ENCODE measurements at places on chromosomes 3 and 15.
A peak's percentile ranks its signal among the peaks of the same experiment; 100 is the strongest.

DNA sequence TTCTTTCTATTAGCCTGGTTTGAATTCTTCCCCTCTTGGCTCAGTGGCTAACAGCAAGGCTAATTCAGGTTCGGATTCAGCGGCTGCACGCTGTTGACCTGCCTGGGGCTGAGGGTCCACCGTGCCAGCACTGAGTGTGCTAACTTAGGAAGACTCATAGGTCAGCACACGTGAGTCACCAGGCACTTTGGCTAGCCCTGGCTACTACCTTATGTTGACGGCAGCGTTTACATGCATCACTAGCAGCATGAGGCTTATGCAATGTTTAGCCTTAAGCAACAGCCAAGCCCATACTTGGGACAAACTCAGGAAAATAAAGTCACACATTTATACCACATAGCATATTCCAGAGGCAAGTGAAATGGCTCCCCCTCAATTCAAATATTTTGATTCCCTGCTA is 137.7 kb downstream of the RAB11A start:
- no peak for DNase-seq

DNA sequence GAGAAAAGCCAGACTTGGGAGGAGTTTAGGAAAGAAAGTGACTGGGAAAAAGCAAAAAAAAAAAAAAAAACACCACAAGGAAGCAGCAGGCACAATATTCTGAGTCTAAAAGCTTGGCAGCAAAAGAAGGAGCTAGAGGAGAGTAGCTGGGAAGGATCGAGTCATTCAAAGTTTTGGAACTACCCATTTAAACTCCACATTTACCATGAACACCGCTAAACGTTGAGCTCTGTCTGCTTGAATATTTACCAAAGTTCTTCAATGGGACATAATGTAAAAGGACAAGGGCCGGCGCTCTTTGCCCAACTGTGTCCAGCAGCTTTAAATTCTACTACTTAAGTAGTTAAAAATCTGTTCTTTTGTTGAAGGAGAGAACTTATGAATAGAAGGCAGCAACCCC is 481.9 kb downstream of the FOXP1 start:
- no peak for DNase-seq

GRCh38 chr3:129104051-129104450 is 17.6 kb downstream of the RAB43 start:
- no peak for DNase-seq

DNA sequence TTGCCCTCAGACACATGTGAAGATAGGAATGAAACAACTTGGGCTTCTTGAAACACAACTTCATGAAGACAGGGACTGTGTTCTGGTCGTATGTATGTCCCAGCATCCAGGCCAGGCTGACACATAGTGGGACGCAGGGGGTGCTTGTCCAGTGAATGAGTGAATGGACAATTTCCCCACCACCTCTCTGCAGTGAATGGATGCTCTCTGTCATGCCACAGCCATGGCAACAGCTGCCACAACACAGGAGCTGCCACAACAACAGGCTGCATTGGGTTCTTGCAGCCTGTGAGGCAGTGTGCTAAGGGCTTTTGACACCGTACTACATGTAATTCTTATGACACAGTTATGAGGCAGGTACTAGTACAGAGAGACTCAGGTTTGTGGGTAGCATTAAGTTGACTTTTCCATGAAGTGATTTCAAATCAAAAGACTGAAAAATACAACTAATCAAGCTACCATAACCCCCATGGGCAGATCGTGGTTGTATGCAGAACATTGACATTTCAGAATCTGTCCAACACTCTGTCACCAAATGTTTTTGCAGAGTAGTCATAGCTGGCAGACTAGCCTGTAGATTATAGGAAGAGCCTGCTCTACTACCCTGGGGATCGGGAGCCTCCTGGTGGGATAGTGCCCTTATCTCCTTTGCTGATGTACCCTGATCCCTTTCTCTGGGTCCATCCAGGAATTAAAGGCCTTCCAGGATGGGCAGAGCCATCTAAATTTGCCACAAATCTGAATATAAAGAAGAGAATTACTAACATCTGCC is 40.8 kb downstream of the CLSTN2 start:
- peak; percentile 93 for DNase-seq

GRCh38 chr3:152097770-152098169 is 171.0 kb upstream of the MBNL1 start:
- no peak for DNase-seq

- DNase-seq: no peak
These were observed 497 bp upstream of the CLASP2 start for GRCh38 chr3:33718595-33718907.

GRCh38 chr3:17092583-17092933 is 207.8 kb downstream of the PLCL2 start:
- no peak for DNase-seq

DNA sequence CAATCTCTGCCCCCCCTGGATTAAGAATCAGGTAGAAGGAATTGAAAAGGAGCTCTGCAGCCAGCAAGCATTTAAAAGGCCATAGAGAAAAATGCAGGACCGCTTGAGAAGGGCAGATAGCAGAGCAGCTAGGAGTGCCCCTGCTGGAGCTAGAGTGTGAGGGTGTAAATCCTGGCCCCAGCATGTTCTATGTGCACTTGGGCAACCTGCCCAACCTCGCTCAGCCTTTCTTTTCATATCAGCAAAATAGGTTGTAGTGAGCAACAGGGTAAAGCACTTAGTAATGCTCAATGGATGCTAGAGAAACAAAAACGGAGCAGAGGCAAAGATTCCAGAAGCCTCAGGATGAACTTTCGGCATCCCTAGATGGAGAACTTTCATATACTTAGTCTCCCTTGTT is 25.0 kb upstream of the THBS1 start:
- DNase-seq: no peak

GRCh38 chr3:133891662-133892378 is 3.9 kb downstream of the RAB6B start:
- DNase-seq: peak; percentile 97

DNA sequence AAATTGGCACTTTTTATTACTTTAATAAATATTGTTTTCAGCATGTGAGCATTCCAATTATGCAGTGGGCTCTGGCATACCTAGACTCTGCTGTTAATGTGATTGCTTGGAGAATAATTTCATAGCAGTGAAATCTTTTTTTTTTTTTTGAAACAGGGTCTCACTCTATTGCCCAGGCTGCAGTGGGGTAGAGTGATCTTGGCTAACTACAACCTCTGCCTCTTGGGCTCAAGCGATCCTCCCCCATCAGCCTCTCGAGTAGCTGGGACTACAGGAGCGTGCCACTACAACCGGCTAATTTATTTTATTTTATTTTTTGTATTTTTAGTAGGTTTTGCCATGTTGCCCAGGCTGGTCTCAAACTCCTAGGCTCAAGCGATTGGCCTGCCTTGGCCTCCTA is 14.6 kb upstream of the CORO2B start:
- no peak for DNase-seq

GRCh38 chr3:150527464-150528255 is 18.6 kb downstream of the SERP1 start:
- DNase-seq: no peak

DNA sequence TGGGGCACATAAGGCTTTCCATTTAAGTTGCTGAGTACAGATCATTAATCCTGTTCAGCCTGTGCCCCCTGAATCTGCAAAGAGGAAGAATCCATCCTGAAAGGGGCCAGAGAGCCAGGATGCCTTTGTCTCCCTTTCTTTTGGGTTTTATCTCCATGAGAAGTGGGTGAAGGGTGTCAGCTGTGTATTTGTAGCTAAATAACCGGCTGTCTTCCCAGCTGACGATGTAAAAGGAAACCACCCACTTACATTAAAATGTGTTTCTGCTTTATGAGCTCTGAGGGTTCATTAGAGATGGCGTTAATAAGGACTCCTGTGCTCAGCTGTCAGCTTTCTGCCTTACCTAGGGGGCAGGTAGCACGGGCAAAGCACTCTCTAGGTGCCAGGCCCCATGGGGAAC is 83.4 kb downstream of the SLCO3A1 start:
- peak; percentile 84 for DNase-seq

DNA sequence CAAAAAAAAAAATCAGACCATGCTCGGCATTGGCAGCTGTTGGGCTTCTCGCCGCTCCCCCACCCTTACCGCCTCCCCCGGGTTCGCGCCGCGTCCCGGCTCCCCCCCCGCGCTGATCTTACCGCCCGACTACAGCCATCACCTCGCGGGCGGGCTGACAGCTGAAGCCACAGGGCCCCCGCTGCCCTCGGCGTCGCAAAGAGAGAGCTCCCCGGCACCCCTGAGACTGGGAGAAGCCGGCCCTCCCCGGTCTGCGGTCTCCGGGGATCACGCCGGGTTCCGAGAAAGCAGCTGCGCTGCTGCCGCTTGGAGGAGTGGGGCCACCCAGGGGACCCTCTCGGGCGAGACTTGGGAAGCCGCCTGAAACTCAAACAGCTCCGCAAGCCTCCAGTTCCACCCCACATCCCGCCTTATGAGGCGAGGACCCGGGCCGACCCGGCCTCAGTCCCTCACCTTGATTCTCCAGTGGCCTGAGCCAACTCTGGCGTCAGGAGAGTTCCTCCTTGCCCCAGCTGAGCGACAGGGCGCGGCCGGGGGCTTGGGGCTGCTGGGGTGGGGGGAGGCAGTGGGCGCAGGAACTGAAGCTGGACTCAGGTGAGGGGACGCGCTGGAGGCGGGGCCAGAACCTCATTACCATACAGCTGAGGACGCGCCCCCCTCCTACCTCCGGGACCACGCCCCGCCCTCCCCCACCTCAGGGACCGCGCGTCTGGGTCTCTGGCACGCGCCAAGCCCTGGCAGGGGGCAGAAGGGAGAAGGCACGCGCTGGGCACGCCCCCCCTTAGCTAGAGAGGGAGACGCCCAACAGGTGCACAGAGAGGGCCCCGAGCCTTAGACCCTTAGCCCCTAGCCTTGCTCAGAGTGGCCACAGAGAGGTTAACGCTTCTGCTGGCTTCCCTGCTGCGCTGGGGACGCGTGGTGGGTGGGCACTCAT is 1.0 kb upstream of the DLL4 start:
- peak; percentile 57 for DNase-seq

GRCh38 chr3:141710888-141711616 is 27.0 kb upstream of the RNF7 start:
- no peak for DNase-seq

- no peak for DNase-seq
These were observed 7.1 kb upstream of the LMOD3 start for GRCh38 chr3:69129531-69129930.

DNA sequence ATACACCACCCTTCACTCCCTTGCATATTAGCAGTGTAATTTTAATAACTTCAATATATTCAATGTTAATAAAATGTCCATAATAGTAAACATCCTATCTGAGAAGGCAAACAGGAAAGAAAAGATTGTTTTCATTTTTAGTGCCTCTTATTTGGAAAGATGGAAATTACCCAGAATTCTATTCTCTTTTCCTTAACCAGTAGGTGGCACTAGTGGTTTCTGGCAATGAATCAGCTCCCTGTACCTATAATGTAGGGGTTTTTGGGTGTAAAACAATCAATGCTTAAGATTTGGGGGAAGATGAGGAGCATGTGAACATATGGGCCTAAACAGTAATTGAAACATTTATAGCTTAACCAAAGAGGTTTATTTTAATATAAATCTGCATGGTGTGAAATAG is 5.7 kb upstream of the SEMA6D start:
- DNase-seq: no peak

DNA sequence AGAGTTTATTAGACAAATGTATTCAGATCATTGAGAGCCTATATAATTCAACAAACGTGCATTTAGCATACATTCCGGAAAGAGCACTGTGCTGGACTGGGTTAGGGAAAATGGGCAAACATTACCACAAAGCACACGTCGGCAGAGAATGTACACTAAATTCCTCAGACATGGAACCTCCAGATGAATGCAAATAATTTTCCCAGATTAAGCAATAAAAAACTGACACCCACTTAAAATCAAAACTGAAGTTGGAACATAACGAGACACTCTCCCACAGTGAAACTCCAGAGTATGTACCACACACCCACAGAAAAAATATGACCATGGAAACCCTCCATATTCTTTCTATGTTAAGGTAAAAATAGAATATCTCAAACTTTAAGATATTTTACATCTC is 4.8 kb downstream of the SECISBP2L start:
- no peak for DNase-seq

- DNase-seq: peak; percentile 96
These were observed 77.2 kb upstream of the AGBL1 start for GRCh38 chr15:86002444-86002843.

GRCh38 chr15:71780115-71780976 is 30.0 kb upstream of the NR2E3 start:
- DNase-seq: no peak

- no peak for DNase-seq
These were observed 35.4 kb downstream of the TFG start for GRCh38 chr3:100744671-100745070.

DNA sequence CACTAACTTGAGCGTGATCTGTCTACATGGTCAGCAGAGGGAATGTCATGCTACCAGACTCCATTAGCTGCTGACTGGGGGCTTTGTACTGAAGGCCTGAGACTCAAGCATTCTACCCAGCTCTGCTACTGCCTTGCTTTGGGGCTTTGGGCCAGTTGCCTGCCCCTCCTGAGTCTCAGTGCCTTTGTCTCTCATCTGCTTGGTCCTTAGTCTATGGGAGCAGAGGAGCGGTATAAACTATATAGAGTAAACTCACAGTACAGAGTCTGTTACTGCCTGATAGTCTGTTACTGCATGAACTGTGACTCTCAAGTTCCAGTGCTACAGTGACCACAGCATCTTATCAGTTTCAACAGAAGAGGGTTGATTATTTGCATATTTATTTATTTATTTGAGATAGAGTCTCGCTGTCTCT is 38.5 kb upstream of the C15orf39 start:
- no peak for DNase-seq

DNA sequence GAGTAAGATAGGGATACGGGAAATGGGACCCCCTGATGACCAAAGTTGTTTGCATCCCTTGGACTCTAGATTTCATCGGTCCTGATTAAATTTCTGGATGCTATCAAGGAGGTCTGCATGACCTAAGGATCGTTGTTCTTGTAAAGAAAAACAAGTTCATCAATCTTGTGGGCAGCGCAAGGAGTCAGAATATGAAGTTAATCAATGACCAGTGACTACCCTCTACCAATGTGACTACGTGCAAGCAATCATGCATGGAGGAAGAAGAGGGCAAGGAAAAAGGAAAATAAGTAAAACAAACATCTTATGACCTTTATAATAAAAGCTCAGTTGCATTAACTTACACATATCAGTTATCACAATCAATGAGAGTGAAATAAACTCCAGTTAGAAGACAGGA is 139.7 kb downstream of the RTP4 start:
- no peak for DNase-seq

- no peak for DNase-seq
These were observed 83.6 kb downstream of the PDZRN3 start for GRCh38 chr3:73540969-73541740.

DNA sequence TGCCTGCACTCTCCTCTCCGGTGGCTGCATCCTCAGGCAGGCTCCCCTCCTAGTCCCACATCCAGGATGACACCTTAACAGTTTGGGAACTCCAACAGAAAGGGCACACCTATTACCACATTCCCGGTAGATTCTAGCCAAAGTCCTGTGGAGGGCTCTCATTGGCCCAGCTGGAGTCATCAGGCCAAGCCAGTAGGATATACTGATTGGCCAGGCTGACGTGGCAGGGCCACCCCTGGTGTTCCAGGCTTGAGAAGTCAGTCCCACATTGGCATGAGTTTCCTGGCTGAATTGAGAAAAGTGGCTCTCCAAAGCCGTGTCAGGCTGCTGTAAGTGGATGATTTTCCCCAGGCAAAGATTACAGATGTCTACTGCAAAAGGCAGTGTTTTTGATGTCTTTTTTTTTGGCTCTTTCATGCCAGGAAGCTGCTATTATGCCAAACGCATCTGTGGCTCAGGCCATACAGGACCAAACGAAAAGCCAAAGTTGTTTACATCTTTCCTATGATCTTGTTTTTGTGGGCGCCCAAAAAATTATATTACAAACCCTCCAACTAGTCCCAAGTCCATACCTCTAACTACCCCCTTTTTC is 6.6 kb upstream of the BLM start:
- no peak for DNase-seq

- DNase-seq: no peak
These were observed 15.4 kb downstream of the ANPEP start for GRCh38 chr15:89799011-89799911.
